Central memory CD8-positive, alpha-beta T cell (primary cell): ENCODE measurements at places on chromosomes 13 and 19.

- H3K4me3 ChIP-seq = no peak overlapping the region
- peaks cover 11% of the 10 kb centered on the region for H3K27me3 ChIP-seq
- no peaks in the 10 kb centered on the region for H3K36me3 ChIP-seq
- no peak overlapping the region for H3K27ac ChIP-seq
- no peak for DNase-seq
Observed at GRCh38 chr13:29292045-29292444, 303.4 kb downstream of the SLC7A1 start.

DNA sequence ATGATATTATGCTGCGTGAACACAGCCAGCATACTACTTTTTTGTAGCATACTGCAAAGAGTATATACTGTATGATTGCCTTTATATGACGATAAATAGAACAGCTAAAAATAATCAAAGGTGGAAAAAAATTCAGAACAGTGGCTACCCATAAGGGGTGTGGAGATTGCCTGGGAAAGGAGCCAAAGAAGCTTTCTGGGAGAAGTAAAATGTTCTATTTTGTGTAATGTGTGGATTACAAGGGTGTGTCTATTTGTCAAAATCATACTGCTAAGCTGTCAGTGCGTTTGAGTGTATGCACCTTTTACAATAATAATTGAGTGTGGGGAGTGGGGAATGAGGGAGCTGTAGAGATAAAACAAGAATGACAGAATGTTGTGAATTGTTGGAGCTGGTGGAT lies 45.2 kb upstream of the MTIF3 start:
- H3K36me3 ChIP-seq = no peaks in the 10 kb centered on the region
- no peak overlapping the region for H3K4me3 ChIP-seq
- no peaks in the 10 kb centered on the region for H3K4me1 ChIP-seq
- H3K27me3 ChIP-seq = no peaks in the 10 kb centered on the region
- DNase-seq = no peak

DNA sequence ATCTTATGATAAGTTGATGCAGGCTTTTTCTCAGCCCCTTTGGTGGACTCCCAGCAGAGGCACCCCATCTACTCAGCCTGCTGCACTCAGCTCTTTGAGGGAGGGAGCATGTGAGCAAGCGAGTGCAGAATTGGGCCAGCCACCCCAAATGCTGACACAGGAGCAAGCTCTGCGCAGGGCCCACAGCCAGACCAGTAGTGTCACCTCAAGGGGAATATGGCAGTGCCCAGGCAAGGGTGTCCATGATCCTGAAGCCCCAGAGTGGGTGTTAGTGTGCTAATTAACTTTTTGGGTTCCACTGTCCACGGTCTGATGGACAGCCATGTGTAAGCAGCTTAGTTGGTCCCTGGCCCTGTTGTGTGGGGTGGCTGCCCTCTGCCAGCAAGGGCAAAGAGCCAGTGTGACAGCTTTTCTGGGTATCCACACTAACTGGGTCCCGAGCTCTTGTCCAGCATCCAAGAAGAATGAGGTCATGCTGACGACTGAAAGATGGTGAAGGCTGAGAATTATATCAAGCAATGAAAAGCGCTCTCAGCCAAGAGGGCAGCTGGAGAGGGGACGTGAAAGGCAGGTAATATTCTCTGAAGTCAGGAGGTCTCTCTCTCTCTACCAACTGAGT lies 898.3 kb upstream of the PCDH9 start:
- H3K36me3 ChIP-seq = no peaks in the 10 kb centered on the region
- DNase-seq = no peak
- no peak overlapping the region for H3K27ac ChIP-seq

DNA sequence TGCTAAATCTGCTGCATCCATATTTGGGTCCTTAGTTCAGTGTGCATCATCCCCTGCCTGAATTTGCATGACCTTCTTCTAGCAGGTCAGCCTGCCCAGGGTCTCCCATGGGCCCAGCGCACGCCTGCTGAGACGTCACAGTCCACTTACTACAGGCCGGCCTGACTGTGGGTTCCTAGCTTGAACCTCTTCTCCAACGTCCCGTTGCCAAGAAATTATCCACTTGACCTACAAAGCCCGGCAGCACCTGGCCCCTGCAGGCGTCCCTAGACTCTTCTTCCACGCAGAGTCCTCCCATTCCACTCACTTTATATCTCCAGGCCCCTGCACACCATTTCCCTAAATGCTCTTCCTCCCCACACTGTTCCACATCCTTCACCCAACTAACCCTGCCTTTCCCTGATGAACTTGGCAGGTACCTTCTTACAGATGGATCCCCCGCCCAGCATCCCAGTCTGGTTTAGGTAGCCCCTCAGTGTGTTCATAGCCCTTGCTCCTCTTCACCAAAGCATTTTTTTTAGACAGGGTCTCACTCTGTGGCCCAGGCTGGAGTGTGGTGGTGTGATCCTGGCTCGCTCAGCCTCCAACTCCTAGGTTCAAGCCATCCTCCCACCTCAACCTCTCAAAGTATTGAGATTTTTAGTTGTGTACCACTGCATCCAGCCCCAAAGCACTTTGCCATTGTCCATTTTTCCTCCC lies 155.0 kb upstream of the SOX1 start:
- no peaks in the 10 kb centered on the region for H3K27me3 ChIP-seq
- no peaks in the 10 kb centered on the region for H3K36me3 ChIP-seq
- H3K4me1 ChIP-seq = no peaks in the 10 kb centered on the region
- DNase-seq = no peak

GRCh38 chr19:16088351-16089009 lies 12.2 kb downstream of the TPM4 start:
- peaks cover 47% of the 10 kb centered on the region for H3K4me1 ChIP-seq
- H3K36me3 ChIP-seq = peaks cover 97% of the 10 kb centered on the region
- DNase-seq = no peak
- no peak overlapping the region for H3K4me3 ChIP-seq
- no peak overlapping the region for H3K27ac ChIP-seq
- H3K27me3 ChIP-seq = no peaks in the 10 kb centered on the region

DNA sequence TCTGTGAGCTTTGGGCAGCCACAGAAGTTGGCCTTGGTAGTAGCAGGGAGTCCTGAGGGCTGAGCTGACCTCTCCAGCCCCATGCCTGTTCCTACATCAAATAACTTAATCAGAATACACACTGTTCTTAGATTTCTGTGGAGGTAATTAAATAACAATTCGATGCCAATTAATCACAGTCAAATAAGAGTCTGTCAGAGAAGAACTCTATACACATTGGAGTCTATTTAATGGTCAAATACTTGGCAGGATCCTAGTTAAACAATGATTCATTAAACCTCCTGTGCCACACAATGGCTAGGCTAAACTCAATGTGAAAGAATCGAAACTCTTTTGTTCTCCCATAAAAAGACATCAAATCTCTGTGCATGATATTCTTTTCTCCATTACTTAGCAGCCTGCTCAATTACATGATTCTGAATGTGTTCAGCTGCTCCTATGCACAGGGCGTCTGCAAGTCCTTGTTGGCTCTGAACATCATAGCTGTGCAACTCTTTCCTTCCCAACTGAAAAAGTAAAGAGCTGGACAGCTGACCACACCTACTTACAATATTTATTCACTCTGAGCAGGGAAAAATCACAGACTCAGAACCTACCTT lies 173.1 kb downstream of the ABCC4 start:
- DNase-seq = no peak
- H3K36me3 ChIP-seq = peaks cover 1% of the 10 kb centered on the region
- H3K27me3 ChIP-seq = no peaks in the 10 kb centered on the region
- no peaks in the 10 kb centered on the region for H3K4me1 ChIP-seq

DNA sequence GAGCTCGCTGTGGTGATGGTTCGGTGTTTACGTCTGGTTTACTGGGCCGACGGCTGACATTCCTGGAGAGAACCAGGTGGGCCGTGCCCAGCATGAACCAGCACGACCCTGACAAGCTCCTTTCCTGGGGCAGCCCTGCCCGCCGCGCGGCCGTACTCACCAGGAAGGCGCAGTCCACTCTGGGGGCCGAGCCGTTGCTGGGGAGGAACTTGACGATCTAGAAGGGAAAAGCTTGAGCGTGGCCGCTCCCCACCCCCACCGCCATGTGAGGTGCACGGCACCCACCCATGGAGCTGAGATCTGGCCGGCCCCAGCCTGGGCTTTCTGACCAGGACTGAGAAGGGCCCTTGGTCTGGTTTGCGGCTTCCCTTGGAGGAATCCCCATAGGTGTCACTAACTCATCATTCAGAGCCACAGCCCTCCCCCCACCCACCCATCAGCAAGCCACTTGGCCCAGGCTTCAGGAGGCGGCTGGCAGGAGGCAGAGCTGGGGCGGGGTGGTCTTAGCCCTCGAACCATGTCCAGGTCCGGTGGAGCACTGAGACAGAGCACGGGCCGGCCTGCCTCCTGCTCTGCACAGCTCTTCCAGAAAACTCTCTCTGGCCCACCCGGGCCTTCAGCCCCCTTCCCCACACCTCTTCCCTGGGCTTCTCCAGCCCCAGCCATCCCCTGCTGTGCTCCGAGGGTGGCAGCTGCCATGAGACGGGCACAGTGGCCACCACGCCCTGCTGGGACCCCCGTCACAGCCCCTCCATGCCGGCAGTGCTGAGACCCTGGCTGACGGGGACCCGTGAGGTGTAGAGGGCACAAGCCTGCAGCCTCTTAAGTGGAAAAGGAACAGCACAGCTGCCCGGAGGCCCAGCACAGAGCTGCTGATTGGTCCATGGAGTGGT lies 6.2 kb downstream of the ATP4B start:
- no peaks in the 10 kb centered on the region for H3K27me3 ChIP-seq
- no peak for DNase-seq
- peaks cover 18% of the 10 kb centered on the region for H3K4me1 ChIP-seq
- no peak overlapping the region for H3K4me3 ChIP-seq

DNA sequence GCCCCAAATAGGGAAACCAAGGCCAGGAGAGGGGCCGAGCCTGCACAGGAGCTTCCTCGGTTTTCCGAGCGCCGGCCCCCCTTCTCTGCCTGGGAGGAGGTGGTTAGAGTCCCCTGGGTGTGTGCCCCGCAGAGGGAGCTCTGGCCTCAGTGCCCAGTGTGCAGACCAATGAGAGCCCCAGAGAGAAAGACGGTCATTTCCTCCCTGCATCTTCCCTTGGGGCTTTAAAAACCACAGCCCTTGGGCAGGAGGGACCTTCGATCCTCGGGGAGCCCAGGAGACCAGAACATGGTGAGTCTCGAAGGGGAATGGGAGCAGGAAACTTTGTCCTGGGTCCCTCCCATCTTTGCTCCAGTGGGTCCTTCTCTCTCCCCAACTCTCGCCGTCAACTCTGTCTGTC lies at the start of gene C5AR1:
Gene C5AR1 (plus strand): TSS at position 254 of the 400 bp plus-strand sequence. CDS start 35 bp downstream, at position 289.
- no peak for DNase-seq
- peaks cover 5% of the 10 kb centered on the region for H3K4me1 ChIP-seq
- no peaks in the 10 kb centered on the region for H3K36me3 ChIP-seq
- H3K4me3 ChIP-seq = no peak within 1 kb of the TSS
- no peak within 1 kb of the TSS for H3K27ac ChIP-seq
- peaks cover 39% of the 10 kb centered on the region for H3K27me3 ChIP-seq

DNA sequence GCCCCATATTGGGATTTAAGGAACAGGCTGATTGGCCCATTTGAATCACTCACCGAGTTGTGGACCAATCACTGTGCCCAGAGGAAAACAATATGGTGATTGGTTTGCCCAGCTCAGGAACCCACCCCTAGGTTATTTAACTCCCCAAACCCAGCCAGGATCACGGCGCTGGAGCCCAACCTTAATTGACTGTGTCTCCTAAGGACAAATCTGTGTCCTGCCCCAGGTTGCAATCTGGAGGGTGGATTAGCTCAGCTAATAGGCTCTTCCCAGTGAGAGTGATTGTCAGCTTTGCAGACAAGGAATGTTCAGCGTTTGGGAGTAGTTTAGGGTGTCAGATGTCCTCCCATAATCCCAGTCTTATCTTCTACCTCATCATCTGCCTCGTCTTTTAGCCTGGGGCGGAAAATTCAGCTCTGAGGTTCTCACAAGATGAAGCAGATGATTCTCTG lies 3.5 kb upstream of the ZNF358 start:
- peaks cover 4% of the 10 kb centered on the region for H3K36me3 ChIP-seq
- no peak overlapping the region for H3K27ac ChIP-seq
- peaks cover 14% of the 10 kb centered on the region for H3K4me1 ChIP-seq
- no peak for DNase-seq

DNA sequence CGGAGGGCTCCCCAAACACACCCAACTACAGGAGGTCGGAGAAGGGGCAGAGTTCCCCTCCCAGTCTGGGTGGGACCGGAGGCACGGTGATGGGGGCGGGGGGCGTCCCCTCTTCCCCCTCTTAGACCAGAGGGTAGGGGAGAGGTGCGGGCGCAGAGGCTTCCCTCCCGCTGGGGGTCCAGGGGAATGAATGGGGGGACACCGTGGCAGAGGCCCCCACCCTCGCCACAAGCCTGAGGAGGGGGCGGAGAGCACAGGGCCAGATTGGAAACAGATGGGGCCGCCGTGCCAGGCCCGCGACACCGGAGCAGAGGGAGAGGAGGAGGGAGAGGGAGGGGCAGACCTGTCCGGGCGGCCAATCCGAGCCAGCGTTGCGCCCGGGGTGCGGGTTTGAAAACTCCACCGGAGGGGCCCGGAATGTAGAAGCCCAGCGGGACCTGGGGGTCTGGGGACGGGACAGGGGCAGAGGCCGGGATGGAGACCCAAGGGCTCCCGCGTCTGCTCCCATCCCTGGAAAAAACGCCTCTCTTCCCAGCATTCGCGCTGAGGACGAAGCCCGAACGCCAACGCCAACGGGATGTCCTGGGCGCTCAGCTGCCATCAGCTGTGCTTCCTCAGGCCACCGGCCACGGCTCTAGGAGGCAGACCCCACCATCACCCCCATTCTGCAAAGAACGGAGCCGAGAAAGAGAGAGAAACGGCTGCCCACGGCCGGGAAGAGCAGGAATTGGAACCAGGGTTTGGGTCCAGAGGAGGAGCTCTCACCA lies 46.8 kb downstream of the PTPRS start:
- DNase-seq = no peak
- peaks cover 44% of the 10 kb centered on the region for H3K27me3 ChIP-seq
- H3K4me3 ChIP-seq = peak overlapping the region; percentile 43
- H3K27ac ChIP-seq = no peak overlapping the region

DNA sequence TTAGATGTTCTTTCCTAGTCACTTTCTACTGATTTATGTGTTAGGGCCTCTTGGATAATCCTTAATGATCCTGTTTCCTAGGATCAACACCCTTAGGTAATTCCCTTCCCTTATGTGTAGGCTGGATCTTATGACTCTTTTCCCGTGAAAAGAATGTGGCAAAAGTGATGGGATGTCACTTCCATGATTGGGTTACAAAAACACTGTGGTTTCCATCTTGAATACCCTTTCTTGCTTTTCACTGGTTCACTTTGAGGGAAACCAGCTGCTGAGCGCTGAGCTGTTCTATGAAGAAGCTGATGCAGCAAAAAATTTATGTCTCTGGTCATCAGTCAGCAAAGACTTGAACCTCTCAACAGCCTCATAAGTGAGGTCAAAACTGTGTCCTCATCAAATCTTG lies 609.4 kb downstream of the OLFM4 start:
- no peak overlapping the region for H3K27ac ChIP-seq
- H3K4me1 ChIP-seq = no peaks in the 10 kb centered on the region
- H3K4me3 ChIP-seq = no peak overlapping the region
- H3K36me3 ChIP-seq = no peaks in the 10 kb centered on the region
- no peak for DNase-seq

- no peak overlapping the region for H3K27ac ChIP-seq
- no peaks in the 10 kb centered on the region for H3K27me3 ChIP-seq
- no peak overlapping the region for H3K4me3 ChIP-seq
- DNase-seq = no peak
- H3K36me3 ChIP-seq = no peaks in the 10 kb centered on the region
- H3K4me1 ChIP-seq = peaks cover 6% of the 10 kb centered on the region
Observed at GRCh38 chr13:49298903-49299605, 51.3 kb downstream of the CDADC1 start.

GRCh38 chr19:30877661-30878113 lies 471.5 kb downstream of the TSHZ3 start:
- peaks cover 14% of the 10 kb centered on the region for H3K27me3 ChIP-seq
- DNase-seq = no peak
- no peaks in the 10 kb centered on the region for H3K4me1 ChIP-seq
- peaks cover 1% of the 10 kb centered on the region for H3K36me3 ChIP-seq
- no peak overlapping the region for H3K27ac ChIP-seq
- H3K4me3 ChIP-seq = no peak overlapping the region
